ENCODE measurements at places on chromosomes 2 and 18. TPM values are rescaled to one million over a fixed set of nuclear protein-coding genes. Genes with fewer than 3 reads are reported as not detected.

Gene CFC1
- total RNA-seq: not detected

Gene SP110
- total RNA-seq: 15.2 TPM

Gene TRIM54
- 40.5 TPM for total RNA-seq

Gene ASB18
- total RNA-seq: 3.5 TPM

Gene XDH
- 0.21 TPM for total RNA-seq

Gene APOB
- under 0.01 TPM for total RNA-seq

Gene FSHR
- total RNA-seq: not detected

Gene ADGRF3
- not detected for total RNA-seq

Gene AFF3
- 18.0 TPM for total RNA-seq

Gene GPR17
- 0.31 TPM for total RNA-seq

Gene RBBP8
- total RNA-seq: 22.3 TPM

Gene CNTNAP5
- total RNA-seq: 1.7 TPM

Gene ZNF2
- total RNA-seq: 7.9 TPM

Gene CDH19
- 10.8 TPM for total RNA-seq

Gene GREB1L
- total RNA-seq: 6.8 TPM

Gene C2orf92
- 8.5 TPM for total RNA-seq

Gene ALPP
- not detected for total RNA-seq

Gene EVA1A
- 9.7 TPM for total RNA-seq

Gene SIX3
- total RNA-seq: not detected

Gene TM4SF20
- total RNA-seq: not detected

Gene FNDC4
- total RNA-seq: 9.5 TPM

Gene ASIC4
- total RNA-seq: 0.10 TPM

Gene MIB1
- total RNA-seq: 86.6 TPM

Gene MYO5B
- total RNA-seq: 12.8 TPM

Gene C18orf54
- 9.5 TPM for total RNA-seq

Gene CNDP1
- total RNA-seq: not detected

Gene CPLX4
- total RNA-seq: not detected

Gene SCYGR4
- total RNA-seq: not detected

Gene PPP1CB
- total RNA-seq: 352 TPM

Gene SLC23A3
- 0.92 TPM for total RNA-seq

Gene IKZF2
- total RNA-seq: 28.6 TPM

Gene NYAP2
- total RNA-seq: 0.10 TPM

Gene TTC27
- total RNA-seq: 26.5 TPM

Gene ZSWIM2
- total RNA-seq: not detected

Gene ALPI
- not detected for total RNA-seq

Gene ANKRD62
- total RNA-seq: 0.10 TPM

Gene TNFRSF11A
- 4.8 TPM for total RNA-seq

Gene MAP3K20
- total RNA-seq: 305 TPM

Gene G6PC2
- not detected for total RNA-seq

Gene TCF7L1
- 11.1 TPM for total RNA-seq

Gene TNFAIP6
- 10.8 TPM for total RNA-seq

Gene FRZB
- total RNA-seq: 38.0 TPM

Gene ST3GAL5
- 18.2 TPM for total RNA-seq

Data from tongue (tissue), 3 donors.